ENCODE measurements at places on chromosomes 5 and 9.

GRCh38 chr5:110903966-110904365, 165.2 kb downstream of the SLC25A46 start:
- no peak for DNase-seq

DNA sequence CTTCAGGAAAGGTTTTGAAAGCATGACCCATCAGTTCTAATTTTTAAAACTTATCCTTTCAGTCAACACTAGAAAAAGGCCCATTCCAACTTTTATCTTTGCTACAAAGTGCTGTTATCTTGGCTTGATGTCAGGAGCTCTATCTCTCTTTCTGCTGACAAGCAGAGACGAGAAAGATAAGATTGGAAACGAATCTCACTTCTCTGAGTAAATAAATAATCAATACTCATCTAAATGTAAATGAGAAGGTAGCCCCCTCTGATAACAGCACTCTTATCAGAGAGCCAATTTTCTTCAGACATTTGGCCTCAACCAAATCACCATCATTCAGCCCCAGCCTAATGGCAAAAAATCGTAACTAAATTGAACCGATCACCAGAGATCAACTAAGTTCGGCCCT, 191.7 kb downstream of the MAPKAP1 start:
- no peak for DNase-seq

GRCh38 chr5:134101686-134102439, 12.6 kb upstream of the TCF7 start:
- peak; percentile 69 for DNase-seq

DNA sequence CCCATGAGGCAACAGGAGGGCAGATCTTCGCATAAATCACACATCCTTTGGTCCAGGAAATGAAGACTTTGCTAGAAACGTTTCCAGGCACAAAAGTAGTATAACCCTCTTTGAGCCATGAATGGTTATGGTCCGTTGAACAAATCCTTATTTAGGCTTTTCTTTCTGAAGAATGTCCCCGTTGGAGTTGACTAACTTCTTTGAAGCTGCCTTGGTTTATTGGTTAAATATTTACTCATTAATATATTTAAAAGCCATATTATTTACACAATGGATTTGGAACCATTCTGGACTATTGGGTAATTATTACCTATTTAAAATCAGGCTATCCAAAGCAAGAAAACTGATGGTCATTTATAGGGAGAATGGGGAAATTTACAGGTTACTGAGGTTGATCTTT, 347.6 kb upstream of the SLC30A5 start:
- no peak for DNase-seq

GRCh38 chr9:137446851-137447471, 5.8 kb upstream of the ENTPD8 start:
- DNase-seq: no peak

- DNase-seq: no peak
These were observed 25.6 kb downstream of the POLR1E start for GRCh38 chr9:37511016-37512010.

DNA sequence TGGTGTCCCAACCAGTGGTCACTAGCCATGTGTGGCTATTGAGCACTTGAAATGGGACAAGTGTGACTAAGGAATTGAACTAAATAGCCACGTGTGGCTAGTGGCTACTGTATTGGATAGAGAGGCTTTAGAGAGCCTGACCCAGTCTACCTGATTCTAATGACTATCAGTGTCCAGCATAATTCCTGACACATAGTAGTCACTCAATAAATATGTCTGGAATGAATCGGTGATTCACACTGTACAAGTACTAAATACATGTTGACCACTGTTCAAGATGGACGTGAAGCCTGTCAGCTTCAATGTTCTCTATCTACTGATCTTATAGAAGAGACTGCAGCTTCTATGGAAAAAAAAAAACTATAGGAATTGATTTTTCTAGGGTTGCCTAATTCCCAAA, 57.7 kb upstream of the MAST4 start:
- DNase-seq: no peak

DNA sequence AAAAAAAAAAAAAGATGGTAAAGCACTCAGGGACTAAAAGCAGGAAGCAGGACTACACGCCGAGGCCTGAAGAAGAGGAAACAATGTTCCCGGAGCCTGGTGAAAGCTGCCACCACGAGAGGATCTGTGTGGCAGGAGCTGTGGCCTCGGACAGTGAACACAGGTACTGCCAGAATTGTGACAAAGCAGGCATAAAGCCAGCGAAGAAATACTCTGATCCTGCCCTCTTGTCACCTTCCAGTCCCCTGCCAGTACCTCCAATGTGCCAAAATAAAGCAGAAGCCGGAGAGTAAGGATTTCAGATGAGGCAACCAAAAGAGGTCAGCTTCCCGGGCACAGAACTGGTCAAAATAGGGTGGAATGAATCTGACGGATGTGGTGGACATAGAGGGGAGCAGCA, 211.5 kb upstream of the TARS1 start:
- no peak for DNase-seq

DNA sequence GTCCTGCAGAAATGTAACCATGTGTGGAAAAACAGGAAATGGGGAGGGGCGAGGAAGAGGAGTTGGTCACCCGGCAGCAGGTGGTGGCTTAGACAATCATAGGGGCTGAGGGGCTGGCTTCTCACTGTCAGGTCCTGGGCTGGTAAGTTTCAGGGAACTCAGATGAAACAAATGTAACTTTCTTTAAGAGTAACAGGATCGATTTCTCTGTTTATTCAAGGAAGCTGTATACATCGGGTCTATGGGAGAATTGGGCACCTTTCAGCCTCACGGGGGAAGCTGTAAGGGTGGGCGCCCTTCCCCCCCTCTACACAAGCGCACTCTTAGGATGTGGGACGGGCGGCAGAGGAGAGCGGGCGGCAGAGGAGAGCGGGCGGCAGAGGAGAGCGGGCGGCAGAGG, 104.3 kb upstream of the SIMC1 start:
- no peak for DNase-seq

GRCh38 chr9:10014889-10015288, 597.9 kb downstream of the PTPRD start:
- DNase-seq: no peak

GRCh38 chr9:68851657-68852056, 146.6 kb downstream of the PIP5K1B start:
- no peak for DNase-seq

DNA sequence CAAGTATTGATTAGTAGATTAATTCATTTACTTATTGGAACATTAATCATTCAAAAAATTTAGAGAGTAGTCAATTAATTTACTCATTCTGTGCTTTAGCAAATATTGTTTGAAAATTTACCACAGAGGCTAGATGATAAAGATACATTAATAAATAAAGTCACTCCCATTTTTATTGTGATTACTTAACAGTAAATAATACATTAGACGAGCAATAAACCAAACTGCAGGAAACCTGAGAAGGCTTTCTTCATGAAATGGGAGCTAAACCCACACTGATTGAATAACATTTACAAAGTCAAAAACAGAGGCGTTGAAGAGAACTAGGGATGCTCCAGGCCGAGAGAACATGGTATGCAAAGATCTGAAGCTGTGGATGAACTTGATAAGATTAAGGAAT, 38.8 kb upstream of the PRDM9 start:
- DNase-seq: no peak

DNA sequence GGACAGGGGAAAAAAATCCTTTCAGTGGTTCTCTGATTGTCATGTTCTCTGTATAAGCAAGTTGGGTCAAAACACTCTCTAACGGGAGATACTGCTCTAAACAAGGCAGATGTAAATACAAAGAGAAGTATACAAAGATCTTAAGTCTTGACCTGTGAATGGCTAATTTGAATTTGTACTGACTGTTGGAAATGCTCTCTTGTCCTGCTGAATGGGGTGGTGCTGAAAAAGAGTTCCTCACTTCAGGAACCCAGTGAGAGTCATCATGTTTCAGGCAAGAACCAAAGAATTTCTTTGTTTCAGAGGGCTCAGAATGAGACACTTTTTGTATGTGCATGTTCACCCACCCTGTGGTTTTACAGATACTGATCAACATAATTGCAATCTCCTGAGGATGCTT, 461.0 kb downstream of the NR2F1-AS1 start:
- no peak for DNase-seq

- DNase-seq: no peak
These were observed 25.8 kb downstream of the ZNF608 start for GRCh38 chr5:124720593-124720992.

- DNase-seq: no peak
These were observed 30.1 kb downstream of the ZNF462 start for GRCh38 chr9:106893088-106893487.

- DNase-seq: no peak
These were observed 75.2 kb upstream of the CPEB4 start for GRCh38 chr5:173812811-173813550.

DNA sequence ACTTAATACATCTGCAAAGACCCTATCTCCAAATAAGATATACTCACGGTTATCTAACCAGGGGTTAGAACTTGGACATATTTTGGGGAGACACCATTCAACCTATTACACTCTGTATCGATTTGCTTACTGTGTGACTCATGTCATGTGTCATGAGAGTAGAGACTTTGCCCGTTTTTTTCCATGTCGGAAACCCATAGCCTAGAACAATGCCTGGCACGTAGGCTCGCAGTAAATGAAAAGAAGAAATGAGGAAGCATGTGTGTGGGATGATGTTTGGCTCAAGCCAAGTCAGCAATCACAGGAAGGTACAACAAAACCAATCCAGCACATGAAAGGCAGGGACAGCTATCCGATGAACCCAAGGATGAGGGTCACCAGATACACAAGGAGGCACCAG, 94.6 kb upstream of the DNAH5 start:
- no peak for DNase-seq

GRCh38 chr9:3479514-3480352, 46.1 kb downstream of the RFX3 start:
- DNase-seq: no peak

DNA sequence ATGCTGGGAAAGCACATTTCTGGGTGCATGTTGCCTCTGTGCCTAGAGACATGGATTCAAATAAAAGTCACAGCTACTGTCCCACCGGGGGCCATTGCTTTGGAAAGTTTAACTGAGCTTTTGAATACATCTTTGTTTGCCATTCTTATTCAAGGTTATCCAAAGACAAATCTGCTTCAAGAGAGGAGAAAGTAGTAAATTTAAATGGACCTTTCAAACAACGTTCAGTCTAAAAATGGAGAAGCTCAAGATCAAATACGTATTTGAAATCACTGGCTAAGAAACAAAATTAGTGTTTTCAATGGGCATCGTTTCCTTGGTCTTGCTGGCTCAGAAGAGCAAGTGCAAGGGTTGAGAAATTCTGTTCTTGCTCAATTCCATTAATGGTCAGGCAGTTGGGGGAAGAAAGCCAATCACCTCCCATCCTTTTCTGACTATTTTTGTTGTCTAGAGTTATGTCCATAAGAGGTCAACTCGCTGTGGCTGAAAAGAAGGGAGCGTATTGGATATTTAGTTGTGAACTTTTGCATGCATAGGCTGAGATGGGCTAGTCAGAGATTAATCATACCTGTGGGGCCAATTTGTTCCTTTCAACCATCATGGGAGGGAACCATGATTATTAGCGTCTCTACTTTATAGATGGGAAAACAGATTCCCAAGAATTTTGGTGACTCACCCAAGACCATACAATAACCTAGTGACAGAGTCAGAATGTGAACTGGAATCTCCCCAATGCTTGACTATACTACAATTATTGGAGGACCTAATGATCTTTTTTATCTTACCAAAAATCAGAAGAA, 276.2 kb upstream of the TNC start:
- no peak for DNase-seq

- peak; percentile 36 for DNase-seq
These were observed 5.5 kb downstream of the NSMF start for GRCh38 chr9:137453643-137454081.

DNA sequence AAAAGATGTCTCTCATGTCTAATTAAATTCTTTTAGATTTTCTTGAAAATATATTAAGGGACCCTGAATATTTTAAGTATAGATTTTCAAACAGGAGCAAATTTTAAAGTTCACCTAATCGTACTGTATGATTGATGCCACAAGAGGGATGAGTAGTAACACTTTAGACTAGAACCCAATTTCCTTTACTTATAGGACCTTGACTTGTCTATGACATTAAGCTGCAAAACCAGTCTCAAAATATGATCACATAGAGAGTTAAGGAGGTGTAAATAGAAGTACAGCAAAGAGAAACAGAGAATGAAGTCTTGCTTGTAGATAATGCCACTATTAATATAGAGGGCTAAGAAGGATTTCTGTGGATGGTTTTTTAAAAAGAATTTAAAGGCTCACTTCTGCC, 312.9 kb upstream of the PRR16 start:
- no peak for DNase-seq

DNA sequence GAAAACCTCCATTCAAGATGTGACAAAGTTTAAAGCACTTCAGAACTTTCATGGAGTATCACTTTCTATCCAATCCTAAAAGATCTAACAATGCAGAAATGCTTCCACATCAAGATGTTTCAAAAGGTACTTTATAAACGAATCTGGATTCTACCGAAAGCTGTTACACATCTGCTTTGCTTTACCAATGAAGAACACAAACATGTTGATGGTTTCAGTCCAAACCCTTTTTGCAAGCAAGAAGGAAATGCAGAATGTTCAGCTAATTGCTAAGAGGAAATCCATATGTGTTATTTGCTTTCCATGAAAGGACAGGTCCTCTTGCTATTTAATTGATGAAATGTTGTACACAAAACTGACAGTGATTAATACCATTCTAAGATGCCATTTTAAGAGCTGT, 419.6 kb downstream of the EFNA5 start:
- no peak for DNase-seq

DNA sequence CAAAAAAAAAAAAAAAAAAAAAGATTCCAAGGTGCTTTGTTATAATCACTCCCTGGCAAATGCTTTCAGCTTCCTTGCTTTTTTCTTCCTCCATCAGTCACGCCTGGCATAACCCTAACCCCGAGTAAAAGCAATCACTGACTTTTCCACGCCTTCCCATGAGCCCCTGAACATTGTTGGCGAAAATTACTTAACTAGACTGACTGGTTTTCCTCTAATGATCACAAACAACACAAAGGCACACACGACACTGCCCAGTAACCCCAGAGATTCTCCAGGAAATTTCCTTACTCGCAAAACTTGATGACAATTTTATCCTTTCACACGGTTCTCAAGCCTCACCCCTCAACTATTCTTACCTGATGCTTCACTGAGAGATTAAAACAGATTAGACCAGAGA, 11.4 kb upstream of the PTGR1 start:
- DNase-seq: no peak

DNA sequence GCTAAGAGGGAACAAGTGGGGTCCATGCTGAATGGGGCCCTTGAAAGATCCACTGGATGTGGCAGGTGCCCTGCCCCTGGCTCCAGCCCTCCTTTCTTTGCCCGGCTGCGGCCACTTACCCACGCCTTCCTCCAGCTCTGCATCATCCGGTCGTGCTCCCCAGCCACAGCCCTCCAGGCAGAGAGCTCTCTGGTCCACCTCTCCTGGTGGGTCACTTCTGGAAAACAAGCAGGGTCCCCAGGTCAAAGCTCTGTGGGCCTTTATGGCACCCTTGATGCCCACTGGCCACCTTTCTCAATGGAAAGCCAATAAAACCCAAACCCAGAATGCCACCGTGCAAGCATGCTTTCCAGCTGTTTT, 45.0 kb downstream of the SECISBP2 start:
- no peak for DNase-seq

DNA sequence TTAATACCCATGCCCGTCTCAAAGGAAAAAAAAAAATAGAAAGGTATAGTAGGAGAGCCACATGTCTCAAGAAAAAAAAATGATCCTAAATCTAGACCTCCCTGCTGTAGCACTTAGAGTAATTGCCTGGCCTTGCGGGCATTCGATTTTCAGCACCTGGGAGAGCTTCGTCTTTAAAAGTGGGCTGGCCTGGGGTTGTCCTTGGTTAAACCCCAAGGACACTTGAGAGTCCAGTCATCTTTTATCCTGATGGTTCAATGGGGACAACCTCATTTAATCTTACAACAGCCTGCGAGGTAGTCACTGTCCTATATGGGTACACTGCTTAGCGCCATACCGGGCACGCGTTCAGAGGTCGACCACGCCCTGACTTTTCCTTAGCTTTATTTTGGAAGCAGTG, 60.1 kb downstream of the MAT2B start:
- DNase-seq: no peak
